Memory B cell (primary cell): ENCODE measurements at places on chromosomes 6 and 20.
A peak's percentile ranks its signal among the peaks of the same experiment; 100 is the strongest.

- H3K27ac ChIP-seq, result no peak overlapping the region
- H3K4me1 ChIP-seq, result no peaks in the 10 kb centered on the region
- no peak for DNase-seq
- H3K36me3 ChIP-seq, result no peaks in the 10 kb centered on the region
- H3K4me3 ChIP-seq, result no peak overlapping the region
- peaks cover 8% of the 10 kb centered on the region for H3K27me3 ChIP-seq
Measured at GRCh38 chr6:105163183-105163582, 16.6 kb downstream of the POPDC3 start.

DNA sequence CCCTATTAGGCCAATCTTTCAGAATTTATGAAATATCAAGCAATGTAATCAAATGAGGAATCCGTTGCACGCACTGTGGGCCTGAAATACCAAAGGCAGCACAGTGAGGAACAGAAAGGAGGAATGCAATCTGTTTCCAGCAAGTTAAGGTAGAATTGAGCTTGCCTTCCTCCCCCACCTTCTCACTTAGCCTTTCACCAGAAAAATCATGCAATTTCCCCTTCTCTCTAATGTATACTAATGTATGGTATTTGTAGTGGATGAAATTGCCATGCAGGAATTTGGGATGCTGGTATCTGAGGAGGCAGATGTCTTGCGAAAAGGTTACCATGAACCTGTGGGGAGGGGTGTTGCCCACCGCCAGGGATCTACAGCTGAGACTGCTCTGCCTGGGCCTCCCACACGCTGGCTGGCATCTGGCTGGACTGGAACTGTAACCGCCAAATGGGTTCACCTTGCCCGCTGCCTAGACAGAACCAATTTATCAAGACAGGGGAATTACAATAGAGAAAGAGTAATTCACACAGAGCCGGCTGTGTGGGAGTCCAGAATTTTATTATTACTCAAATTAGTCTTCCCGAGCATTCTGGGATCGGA is 222.4 kb upstream of the MYLIP start:
- no peaks in the 10 kb centered on the region for H3K27me3 ChIP-seq
- DNase-seq, result no peak
- H3K4me1 ChIP-seq, result peaks cover 32% of the 10 kb centered on the region
- peak overlapping the region; percentile 81 for H3K27ac ChIP-seq
- no peaks in the 10 kb centered on the region for H3K36me3 ChIP-seq

DNA sequence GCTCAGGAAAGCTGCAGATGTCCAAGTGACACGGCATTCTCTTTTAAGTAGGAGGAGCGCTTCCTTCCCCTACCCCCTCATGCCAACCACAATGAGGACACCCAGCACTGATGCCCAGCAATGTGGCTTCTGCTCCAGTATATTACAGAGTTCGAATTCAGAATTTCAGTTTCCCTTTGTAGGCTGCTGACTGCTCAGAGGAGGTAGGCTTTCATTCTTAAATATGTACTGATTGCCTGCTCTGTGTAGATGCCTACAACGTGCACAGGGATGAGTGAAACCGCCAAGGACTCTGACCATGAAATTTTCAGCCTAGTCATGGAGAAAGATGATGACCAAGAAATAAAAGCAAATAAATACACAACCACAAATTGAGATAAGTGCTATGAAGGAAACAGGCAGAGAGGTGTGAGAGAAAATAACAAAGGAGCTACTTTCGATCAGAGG is 50.9 kb upstream of the TNFAIP3 start:
- H3K4me1 ChIP-seq, result peaks cover 25% of the 10 kb centered on the region
- no peaks in the 10 kb centered on the region for H3K36me3 ChIP-seq
- no peaks in the 10 kb centered on the region for H3K27me3 ChIP-seq
- no peak overlapping the region for H3K27ac ChIP-seq
- no peak overlapping the region for H3K4me3 ChIP-seq

- peak overlapping the region; percentile 92 for H3K27ac ChIP-seq
- H3K4me1 ChIP-seq, result peaks cover 22% of the 10 kb centered on the region
- peaks cover 2% of the 10 kb centered on the region for H3K36me3 ChIP-seq
- no peaks in the 10 kb centered on the region for H3K27me3 ChIP-seq
- no peak for DNase-seq
Measured at GRCh38 chr6:36442103-36442670, 467 bp downstream of the PXT1 start.

GRCh38 chr6:107827541-107827940 is 3.4 kb upstream of the SCML4 start:
- no peak for DNase-seq
- H3K4me3 ChIP-seq, result no peak overlapping the region
- H3K4me1 ChIP-seq, result peaks cover 19% of the 10 kb centered on the region

GRCh38 chr20:2671977-2672376 is 8.0 kb upstream of the IDH3B start:
- H3K36me3 ChIP-seq, result no peaks in the 10 kb centered on the region
- no peak for DNase-seq
- H3K27ac ChIP-seq, result no peak overlapping the region
- H3K27me3 ChIP-seq, result peaks cover 14% of the 10 kb centered on the region

GRCh38 chr6:36130667-36131510 is 576 bp downstream of the MAPK13 start:
- peak overlapping the region; percentile 87 for H3K4me3 ChIP-seq
- H3K27me3 ChIP-seq, result no peaks in the 10 kb centered on the region
- H3K36me3 ChIP-seq, result peaks cover 18% of the 10 kb centered on the region
- no peak for DNase-seq

- peaks cover 6% of the 10 kb centered on the region for H3K4me1 ChIP-seq
- peaks cover 5% of the 10 kb centered on the region for H3K27me3 ChIP-seq
- DNase-seq, result no peak
- no peak overlapping the region for H3K27ac ChIP-seq
- no peaks in the 10 kb centered on the region for H3K36me3 ChIP-seq
- no peak overlapping the region for H3K4me3 ChIP-seq
Measured at GRCh38 chr20:44073011-44073674, 113.8 kb downstream of the JPH2 start.

- no peak for DNase-seq
- H3K4me3 ChIP-seq, result no peak overlapping the region
- no peaks in the 10 kb centered on the region for H3K27me3 ChIP-seq
- no peaks in the 10 kb centered on the region for H3K4me1 ChIP-seq
Measured at GRCh38 chr6:74073429-74073828, 377.4 kb downstream of the CD109 start.
